Stimulated activated CD8-positive, alpha-beta memory T cell treated with anti-CD3 and anti-CD28 coated beads, Interleukin-12 subunit alpha, Interleukin-12 subunit beta, amount 100 ng/mL, for 1 hour (primary cell): ENCODE measurements at places on chromosomes 16 and 17.
A peak's percentile ranks its signal among the peaks of the same experiment; 100 is the strongest.

GRCh38 chr16:87824016-87824990, 45.0 kb downstream of the SLC7A5 start:
- no peak for DNase-seq

DNA sequence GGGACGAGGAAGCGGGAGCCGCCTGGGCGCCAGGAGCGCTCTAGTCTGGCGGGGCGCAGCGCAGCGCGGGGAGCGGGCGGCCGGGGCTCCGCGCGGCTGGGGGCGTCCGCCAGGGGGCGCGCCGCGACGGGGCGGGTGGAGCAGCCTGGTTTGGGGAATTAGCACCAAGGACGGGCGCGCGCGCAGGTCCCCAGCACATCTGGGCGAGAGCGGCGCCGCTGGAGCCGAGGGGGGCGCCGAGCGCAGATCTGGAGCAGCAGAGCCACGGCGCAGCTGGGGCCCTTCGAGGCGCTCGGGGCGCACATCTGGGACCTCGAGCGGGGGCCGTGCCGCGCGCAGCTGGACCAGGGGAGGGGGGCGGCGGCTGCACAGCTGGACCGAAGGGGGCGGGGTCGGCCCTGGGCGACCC, at the start of gene NXPH3:
TSS of gene NXPH3 (plus strand) at position 193 of the 409 bp plus-strand sequence. CDS start 349 bp downstream, outside the sequence.
- DNase-seq: peak; percentile 29

DNA sequence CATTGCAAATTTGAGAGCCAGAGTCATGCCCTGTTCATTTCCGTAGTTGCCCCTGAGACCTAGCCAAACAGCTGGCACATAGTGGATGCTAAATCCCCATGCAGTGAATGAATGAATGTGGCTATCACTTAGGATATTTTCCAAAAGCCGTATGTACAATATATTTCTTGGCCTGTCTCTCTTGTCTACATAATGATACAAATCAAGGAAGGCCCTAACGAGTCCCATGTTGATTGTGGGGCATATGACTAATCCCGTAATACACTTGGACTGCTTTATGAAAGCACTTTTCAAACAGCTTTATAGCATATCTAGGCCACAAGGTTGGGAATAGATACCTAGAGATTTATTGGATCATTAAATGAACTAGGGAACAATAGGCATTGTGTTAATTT, 478.0 kb downstream of the SLC39A11 start:
- no peak for DNase-seq

DNA sequence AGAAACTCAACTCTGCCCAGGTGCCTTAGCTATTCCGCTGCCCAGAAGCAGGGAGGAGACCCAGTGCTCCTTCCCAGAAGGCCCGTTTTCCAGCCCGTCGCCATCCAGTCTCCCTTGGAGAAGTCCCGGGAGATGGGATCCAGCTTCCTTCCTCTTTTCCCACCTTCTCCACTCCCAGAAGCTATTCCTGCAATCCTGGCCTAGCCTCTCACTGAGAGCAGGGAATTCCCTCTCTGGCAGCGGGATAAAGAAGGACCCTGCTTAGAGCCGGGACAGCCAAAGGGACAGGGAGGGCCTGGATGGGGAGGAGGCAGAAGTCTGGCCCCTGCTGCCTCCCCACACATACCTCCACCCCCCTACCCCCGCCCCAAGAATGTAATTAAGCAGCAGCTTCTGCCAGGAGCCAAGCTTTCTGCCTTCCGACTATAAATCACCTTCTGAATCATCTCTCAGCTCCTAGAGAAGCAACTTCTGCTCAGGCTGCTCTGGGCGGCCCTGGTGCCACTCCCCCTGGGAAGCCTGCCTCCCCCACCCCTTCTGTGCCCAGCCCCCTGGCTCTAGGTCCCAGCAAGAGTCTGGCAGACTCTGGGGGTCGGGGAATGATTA, 6.4 kb downstream of the WNT3 start:
- DNase-seq: no peak

DNA sequence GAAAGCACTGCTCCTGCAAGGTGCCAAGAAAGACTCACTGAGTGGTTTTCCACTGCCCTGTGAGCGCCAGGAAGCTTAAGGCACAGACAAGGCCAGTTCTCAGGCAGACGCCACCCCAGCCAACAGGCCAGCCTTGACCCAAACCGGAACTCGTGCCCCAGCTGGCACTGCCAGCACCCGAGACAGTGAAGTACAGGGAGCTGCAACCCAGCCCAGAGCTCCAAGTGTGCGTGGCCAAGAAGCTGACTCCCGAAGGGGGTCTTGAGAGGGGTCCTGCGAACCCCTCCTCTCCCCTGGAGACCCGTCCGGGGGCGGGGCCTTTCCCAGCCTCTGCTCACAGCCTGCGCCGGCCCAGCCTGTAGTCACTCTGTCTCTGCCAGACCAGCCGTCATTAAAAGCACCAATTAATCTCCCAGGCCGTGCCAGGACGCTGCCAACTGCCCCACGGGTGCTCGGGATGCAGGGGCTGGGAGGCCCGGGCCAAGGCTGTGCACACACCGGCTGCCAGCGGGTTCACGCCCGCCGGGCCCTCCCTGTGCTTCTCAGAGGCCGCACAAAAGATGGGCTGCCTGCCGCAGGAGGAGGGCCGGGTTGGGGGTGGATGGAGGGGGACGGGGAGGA, 4.4 kb upstream of the SOX8 start:
- no peak for DNase-seq

GRCh38 chr17:50240851-50241250, 33.4 kb upstream of the TMEM92 start:
- DNase-seq: no peak

- no peak for DNase-seq
Observed at GRCh38 chr17:205817-206216, 24.4 kb upstream of the DOC2B start.

- no peak for DNase-seq
Observed at GRCh38 chr17:74610108-74610507, 13.4 kb downstream of the CD300E start.

DNA sequence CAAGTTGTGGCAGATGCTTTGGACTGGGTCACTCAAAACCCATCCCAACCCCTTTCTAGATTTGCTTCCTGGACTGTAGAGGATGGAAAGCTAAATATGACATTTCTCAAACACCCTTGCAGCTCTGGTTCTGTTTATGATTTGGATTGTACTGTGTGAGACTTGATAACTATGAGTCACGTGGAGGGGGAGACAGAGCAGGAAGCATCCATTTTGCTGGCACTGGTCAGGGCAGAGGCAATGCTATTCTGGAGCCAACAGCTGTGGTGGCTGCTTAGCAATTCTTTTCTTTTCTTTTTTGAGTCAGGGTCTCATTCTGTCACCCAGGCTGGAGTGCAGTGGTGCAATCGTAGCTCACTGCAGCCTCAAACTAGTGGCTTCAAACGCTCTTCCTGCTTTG, 13.6 kb upstream of the TERF2 start:
- DNase-seq: no peak

DNA sequence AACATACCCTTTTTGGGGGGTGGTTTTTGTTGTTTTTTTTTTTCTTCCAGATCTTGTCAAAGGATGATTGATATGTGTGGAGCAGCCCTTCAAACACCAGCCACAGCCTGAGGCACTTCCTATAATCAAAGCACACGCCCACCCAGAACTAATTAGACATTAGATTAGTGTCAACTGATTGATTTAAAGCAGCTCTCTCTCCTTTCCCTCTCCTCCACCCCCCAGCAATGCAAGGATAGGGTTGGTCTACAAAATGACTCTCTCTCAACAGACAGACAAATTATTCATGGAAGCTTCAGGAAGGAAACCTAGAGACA, 250.3 kb upstream of the SOX9 start:
- DNase-seq: no peak

GRCh38 chr16:3017794-3018506, at the start of gene CLDN6:
TSS of gene CLDN6 (minus strand) at chr16:3018183. CDS start at chr16:3016021, 2,162 bp downstream.
- DNase-seq: no peak

DNA sequence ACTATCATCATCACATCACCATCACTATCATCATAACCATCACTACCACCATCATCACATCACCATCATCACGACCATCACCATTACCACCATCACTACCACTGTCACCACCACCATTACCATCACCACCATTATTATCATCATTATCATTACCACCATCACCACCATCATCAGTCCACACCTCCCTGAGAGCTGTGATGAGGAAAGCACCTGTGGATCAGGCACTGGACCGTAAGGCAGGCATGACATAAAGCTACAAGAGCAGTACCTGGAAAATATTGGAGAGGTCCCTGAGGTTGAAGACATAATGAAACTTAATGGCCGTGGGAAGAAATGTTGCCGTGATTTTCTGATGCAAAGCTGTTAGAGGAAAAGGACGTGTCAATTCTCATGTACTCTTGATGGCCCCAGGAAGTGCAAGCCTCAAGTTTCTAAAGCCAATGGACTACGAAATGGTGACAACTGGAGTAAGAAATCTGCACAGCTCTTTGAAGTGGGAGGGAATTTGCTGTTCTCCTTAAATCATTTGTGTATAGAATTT, 98.4 kb downstream of the DNAH17 start:
- DNase-seq: no peak

- DNase-seq: peak; percentile 19
Observed at GRCh38 chr17:4594931-4595684, 10.8 kb downstream of the SMTNL2 start.

DNA sequence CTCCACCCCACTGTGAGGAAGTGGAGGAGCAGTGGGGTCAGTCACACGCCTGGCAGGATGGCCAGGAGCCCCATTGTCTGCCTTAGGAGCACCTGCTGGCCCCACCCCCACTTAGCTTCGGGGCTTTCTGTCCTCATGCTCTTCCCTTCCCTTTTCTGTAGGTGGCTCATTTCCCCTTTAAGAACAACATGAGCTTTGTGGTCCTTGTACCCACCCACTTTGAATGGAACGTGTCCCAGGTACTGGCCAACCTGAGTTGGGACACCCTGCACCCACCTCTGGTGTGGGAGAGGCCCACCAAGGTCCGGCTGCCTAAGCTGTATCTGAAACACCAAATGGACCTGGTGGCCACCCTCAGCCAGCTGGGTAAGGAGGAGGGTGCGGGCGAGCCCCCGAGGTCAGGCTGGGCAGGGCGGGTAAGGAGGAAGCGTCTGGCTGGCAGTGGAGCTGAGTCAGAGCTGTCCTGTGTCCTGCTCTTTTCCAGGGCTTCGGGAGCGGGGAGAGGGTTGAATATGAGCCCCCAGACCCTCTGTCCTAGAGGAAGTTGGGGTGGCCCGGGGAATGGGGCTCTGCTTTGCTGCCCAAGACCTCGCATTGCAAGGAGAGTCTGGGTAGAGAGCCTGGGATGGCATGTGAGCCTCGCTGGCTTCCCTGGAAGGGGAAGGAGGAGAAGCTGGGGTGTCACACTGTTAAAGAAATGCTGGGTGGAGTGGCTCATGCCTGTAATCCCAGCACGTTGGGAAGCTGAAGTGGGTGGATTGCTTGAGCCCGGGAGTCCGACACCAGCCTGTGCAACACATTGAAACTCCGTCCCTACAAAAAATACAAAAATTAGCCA, 9.2 kb upstream of the SERPINF1 start:
- DNase-seq: no peak

- no peak for DNase-seq
Observed at GRCh38 chr16:73011926-73012325, 36.0 kb downstream of the ZFHX3 start.

DNA sequence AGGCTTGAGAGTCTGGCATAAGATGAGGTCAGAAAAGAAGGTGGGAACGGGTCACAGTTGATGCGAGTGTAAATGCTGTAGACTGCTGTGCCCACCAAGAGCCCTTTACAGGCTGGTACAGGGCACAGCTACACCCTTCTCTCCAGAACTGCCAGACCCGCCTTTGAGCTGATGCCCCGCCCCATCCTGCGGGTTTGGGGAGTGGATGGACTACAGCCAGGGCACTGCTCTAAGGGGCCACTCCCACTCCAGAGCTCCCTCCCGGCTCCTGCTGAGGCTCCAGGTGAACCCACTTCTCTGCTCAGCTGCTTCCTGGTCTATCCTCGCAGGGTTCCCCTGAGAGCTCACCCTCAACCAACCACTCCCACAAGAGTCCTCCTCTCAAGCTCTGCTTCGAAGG, 12.3 kb downstream of the MEIOB start:
- DNase-seq: no peak

GRCh38 chr16:56421313-56421712, 4.0 kb downstream of the AMFR start:
- no peak for DNase-seq

DNA sequence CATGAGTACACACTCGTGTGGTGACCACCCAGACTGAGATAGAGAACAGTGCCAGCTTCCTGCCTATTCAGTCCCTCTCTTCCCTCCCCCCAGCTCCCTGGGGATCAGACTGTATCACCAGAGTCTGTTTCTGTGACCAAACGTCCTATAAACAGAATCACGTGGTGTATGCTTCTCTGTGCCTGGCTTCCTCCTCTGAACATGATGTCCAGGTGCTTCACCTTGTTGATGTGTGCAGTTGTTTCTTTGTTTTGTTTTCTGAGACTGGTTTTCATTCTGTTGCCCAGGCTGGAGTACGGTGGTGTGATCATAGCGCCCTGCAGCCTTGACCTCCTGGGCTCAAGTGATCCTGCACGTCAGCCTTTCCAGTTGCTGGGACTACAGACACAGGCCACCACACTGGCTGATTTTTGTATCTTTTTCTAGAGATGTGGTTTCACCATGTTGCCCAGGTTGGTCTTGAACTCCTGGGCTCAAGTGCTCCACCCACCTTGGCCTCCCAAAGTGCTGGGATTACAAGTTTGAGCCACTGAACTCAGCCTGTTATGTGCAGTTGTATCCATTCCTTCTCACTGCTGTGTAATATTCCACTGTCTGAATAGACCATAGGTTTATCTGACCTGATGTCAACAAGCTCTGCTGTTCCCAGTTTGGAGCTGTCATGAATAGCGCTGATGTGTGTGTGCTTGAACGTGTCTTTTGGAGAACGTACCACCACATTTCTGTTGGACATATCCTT, 28.9 kb upstream of the PRM1 start:
- DNase-seq: no peak

DNA sequence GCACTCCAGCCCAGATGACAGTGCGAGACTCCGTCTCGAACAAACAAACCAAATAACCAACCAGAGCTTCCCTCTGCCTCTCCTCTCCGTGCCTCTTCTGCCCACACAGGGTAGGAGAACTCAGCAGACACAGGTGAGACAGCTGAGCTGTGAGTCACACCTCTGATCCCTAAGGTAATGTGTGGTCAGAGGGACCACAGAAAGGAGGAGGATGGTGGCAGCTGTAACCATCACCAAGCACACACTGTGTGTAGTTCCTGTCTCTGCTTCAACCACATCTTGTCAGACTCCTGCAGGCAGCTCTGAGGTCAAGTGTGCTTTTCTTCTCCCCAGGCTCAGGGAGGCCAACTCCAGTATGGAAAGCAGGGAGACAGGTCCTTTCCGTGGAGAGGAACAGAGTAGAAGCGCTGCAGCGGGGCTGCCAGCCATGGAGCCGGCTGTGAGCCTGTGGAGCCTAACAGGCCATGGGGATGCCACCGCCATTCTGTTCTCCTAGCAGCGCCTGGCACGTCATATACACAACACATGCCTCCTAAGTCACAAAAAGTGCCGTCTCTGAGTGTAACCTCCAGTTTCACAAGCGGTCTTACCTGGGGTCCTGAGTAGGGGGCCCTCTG, 7.1 kb downstream of the NUDT16L1 start:
- DNase-seq: no peak

DNA sequence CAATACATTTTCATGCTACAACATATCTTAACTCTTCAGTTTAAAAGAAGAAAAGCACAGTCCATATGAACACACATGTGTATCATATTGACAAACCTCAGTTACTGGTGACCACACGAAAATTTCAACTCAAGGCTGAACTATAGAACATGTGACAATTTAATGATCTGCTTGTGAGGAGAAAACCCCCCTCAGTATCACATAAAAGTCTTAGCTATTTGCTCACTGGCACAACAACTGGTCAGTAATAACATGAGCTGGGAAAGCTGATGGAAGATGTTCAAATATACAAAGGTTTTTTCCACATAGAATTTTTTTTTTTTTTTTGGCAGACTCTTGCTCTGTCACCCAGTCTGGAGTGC, 19.5 kb downstream of the ZNF652 start:
- no peak for DNase-seq
